ENCODE measurements at places on chromosomes 7 and 10. TPM values are rescaled to one million over a fixed set of nuclear protein-coding genes. Genes with fewer than 3 reads are reported as not detected.

DNA sequence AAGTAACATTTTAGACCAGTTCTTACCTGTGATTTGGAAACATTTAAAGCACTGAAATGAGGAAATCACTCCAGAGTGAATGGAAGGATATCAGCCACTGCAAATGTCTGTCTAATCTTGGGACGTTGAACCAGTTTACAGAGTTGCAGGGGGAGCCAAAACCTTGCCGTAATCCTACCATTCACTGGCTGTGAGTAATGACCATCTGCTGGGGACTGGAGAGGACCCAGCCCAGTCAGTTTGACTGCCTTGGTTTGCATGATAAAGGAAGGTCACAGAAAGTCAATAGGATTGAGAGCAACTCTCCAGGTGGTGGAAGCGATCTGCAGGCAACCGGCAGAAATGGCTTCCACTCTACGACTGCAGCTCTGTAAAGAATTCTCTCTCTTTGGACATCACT lies 167.2 kb downstream of the AKR1D1 start:
- peak; percentile 31 for DNase-seq

DNA sequence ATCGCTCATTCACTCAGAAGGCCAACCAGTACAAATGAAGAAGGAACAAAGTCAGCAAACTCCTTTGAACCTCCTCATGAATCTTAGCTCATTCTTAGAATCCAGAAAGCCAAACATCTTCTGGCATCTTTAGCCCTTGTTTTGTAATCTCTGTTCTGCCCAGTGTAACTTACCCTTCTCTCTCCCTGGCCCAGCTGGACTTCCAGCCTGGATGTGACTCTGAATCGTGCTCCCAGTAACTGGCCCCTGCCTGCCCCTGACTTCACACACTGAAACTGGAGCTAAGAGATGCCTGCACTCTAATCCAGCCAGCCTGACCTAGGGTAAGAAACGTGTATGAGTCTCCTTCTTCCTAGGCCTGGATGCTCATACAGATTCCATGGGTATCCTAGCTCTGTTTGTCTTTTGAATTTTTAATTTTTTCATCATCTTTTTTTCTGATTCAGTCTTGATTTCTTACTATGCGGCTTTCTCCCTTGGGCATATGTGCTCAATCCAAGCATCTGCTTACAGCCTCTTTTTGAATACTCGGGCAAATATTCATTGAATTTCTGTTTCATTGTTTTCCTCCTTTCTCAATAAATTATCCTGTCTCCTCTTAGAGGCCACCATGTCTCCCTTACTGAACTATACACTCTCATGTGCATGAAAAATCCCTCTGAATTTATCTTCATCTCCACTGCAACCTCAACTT lies 845.6 kb upstream of the AUTS2 start:
- no peak for DNase-seq

DNA sequence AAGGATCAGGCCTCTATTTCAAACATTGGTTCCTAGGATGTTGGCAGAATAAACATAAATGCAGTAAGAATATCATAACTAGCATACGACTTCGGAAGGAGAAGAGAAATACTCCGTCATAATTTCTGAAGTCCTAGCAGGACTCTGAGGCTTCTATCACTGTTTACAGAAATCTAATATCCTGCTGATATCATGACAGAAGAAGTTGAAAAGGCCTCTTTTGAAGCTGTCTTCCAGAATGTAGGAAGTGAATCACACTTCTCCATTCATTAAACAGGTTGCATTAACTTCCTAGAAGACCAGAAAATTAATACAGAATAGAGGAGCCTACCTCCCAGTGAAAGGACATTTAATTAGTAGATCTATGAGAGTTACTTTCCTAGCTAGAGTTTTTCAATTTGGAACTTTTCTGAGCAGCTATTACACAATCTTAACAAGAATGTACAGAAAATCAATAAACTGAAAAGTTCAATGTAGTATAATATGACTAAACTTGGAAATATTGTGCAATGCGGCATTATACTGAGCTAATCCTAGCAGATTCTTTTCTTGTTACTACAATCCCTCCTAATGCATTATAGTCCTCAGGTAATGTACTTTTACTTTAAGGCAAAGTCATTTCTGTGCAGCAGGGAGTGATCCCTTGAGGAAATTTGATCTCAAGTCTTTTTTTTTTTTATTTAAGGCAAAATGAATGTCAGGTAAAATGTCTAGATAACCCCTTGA lies 622.6 kb upstream of the CELF2 start:
- DNase-seq = no peak

DNA sequence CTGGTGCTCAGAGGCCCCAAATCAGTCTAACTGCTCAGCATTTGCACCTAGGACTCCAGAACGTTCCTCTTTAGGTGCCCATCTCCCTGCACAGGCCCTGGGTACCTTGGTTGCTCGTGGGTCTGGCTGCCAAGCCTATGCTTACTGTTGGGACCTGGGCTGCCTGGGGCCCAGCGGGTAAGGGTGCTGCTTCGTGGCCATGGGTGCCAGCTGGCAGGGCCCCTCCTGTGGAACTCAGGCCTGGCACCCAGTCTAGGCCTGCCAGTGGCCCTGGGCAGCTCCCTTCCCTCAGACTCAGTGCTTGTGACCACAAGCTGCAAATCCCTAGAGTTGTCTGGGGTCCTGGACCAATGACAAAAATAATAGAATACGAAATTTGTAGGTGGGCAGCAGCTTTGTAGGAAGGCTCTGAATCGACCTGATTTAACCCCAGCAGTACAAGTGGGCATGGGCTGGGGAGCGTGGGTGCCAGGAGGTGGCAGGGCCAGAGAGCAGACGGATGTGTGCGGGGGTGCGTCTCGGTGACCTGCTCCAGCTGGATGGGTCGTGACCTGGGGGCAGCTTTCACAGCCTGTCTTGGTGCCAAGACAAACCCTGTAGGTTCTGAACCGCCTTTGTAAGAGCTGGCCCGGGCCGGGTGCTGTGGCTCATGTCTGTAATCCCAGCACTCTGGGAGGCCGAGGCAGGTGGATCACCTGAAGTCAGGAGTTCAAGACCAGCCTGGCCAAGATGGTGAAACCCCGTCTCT lies 69.7 kb downstream of the MKI67 start:
- DNase-seq = no peak

DNA sequence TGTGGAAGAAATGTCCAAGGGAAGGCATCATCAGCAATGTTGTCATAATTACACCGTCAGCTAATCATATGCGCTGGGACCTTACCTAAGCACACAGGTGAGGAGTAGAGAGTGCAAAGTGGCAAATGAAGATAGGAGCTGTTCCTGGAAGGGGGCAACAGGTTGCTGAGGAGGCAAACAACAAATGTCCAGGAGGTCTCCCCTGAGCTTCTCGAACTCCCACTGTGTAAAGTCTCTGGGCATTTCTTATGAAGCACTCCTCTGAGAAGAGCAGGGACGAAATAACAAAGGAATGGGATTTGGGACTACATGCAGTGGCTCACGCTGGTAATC lies 152.5 kb downstream of the DOCK4 start:
- no peak for DNase-seq

- DNase-seq = no peak
These were observed 4.4 kb upstream of the RAPGEF5 start for GRCh38 chr7:22361320-22361719.

DNA sequence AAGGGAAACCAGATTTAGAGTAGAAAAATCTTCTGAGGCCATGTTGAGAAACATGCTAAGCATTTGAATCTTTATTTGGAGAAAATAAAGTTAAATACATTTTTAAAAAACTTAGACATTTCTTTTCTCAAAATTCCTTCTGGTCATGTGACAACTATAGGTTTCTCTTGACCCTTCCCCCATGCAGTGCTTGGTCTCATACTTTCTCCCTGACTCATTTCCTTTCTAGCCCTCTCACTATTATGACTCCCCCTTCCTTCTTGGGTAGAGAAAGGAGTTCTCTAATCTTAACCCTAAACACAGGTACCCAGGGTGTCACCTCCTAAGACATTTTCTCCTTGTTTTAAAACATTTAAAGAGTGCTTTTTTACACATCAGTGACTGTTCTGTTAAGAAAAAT lies 179.5 kb upstream of the TMEM106B start:
- DNase-seq = no peak

GRCh38 chr7:152523916-152524315 lies 88.1 kb upstream of the KMT2C start:
- DNase-seq = no peak

GRCh38 chr7:2495418-2496299 lies 19.5 kb upstream of the GRIFIN start:
- no peak for DNase-seq

DNA sequence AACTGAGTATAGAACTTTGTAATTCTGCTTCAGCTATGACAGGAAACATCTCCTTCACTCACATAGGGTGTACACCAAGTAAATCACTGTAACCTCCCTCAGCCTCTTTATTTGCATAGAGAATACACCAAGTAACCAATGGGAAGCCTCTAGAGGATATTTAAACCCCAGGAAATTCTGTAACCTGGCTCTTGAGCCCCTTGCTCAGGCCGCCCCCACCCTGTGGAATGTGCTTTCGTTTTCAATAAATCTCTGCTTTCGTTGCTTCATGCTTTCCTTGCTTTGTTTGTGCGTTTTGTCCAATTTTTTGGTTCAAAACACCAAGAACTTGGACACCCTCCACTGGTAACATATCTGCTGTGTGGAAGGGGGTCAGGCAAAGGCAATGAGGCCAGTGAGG lies 60.2 kb downstream of the CLRN3 start:
- DNase-seq = peak; percentile 8

DNA sequence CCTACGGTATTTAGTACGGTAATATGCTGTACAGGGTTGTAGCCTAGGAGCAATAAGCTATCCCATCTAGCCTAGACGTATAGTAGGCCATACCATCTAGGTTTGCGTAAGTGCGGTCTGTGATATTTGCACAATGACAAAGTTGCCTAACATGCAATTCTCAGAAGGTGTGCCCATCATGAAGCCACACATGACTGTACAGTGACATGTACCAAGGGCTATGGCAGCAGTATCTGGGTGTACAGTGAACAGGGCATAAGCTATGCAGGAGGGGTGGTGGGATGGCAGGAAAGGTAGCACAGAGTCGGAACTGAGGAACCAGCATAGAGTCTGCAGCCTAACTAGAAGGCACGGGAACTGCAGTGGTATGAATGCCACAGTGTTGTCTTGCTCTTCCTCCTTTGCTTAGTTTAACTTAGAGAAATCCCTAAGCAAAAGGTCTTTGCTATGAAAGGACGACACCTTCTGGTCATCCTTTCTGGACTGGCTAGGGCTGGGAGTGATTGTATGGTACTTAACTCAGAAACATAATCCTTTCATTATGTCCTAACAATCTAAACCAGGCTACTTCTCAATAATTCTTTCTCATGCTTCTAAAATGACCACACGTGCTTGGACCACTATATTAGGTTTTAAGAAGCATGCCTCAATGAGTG lies 93.5 kb downstream of the DYNC1I1 start:
- DNase-seq = peak; percentile 32

The DDC gene
- total RNA-seq = not detected

The TUBB8 gene
- not detected for total RNA-seq

The DKK1 gene
- 13.5 TPM for total RNA-seq

The XRCC2 gene
- total RNA-seq = 0.62 TPM

The FOXI2 gene
- not detected for total RNA-seq

The GSTO1 gene
- 58.7 TPM for total RNA-seq

The SMARCD3 gene
- total RNA-seq = 274 TPM

The GIMAP2 gene
- total RNA-seq = 2.1 TPM
